ENCODE measurements at places on chromosomes 7 and 10.

GRCh38 chr10:123097039-123097438 lies 38.7 kb upstream of the HMX3 start:
- no peak for DNase-seq

- peak; percentile 90 for DNase-seq
Observed at GRCh38 chr10:124175701-124176348, 82.4 kb upstream of the CHST15 start.

GRCh38 chr10:125521721-125522680 lies 161.0 kb downstream of the TEX36 start:
- peak; percentile 52 for DNase-seq

- no peak for DNase-seq
Observed at GRCh38 chr7:95632609-95633008, 36.3 kb upstream of the PDK4 start.

DNA sequence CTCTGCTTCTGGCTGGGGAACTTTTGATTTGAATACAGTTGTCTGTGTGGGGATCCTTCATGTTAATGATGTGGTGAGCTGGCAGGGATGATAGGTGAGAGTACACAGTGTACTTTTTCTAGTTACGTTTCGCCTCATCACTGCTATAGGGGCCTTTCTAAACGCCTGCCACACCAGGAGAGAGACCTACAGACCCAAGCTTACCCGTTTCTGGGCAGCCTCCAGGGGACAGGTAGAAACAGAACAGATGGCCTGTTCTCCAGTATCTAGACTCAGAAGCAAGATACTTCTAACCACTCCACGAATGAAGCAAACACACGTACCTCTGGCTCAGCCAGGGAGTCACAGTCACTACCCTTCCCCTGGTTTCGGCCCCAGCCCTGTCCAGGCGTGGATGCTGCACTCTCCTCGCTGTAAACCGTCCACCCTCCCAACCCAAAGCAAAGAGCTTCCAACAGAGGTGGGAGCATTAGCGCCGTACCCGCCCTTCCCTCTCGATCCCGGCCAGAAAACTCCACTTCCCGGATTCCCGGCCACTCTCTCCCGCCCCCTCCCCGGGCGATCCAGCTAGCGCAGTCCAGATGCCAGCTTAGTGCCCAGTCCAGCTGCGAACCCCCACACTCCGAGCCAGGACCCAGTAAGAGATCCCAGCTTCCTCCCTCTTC lies 1.2 kb downstream of the CCDC6 start:
- DNase-seq: no peak

DNA sequence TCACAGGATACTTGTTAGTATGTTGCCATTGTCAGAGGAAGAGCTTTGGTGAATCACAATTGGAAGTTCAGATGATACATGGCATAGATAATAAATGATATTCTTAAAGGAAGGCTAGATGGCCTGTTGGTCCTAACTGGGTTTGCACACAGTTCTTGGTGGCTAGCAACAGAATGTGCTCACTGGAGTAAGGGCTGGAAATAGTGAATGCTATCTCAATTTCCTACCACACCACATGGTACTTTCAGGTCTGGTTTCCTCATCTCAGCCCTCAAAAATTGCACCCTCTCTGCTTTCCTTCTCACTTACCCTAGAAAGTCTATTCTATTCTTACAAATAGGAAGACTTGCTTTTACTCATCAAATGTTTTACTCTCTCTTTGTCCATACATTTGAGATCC lies 622.5 kb downstream of the ANKRD7 start:
- no peak for DNase-seq

- peak; percentile 14 for DNase-seq
Observed at GRCh38 chr7:28626624-28627262, 214.4 kb downstream of the CREB5 start.

- DNase-seq: no peak
Observed at GRCh38 chr7:20021831-20022230, 195.4 kb downstream of the MACC1 start.

DNA sequence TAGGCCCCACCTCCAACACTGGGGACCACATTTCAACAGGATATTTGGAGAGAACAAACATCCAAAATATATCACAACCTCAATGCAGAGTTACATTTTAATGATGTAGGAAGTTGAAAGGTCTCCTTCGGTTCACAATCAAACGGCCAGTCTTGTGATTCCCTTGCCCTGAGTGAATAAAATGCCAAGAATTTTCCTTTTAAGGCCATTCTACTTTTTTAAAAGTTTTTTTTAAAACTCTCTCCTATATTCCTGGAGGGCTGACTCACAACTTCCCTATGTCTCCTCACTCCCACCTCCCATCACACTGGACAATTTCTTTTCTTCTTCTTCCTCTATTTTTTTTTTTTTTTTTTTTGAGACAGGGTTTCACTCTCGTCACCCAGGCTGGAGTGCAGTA lies 693.6 kb upstream of the AUTS2 start:
- no peak for DNase-seq

GRCh38 chr7:42311195-42311594 lies 74.2 kb upstream of the GLI3 start:
- no peak for DNase-seq

DNA sequence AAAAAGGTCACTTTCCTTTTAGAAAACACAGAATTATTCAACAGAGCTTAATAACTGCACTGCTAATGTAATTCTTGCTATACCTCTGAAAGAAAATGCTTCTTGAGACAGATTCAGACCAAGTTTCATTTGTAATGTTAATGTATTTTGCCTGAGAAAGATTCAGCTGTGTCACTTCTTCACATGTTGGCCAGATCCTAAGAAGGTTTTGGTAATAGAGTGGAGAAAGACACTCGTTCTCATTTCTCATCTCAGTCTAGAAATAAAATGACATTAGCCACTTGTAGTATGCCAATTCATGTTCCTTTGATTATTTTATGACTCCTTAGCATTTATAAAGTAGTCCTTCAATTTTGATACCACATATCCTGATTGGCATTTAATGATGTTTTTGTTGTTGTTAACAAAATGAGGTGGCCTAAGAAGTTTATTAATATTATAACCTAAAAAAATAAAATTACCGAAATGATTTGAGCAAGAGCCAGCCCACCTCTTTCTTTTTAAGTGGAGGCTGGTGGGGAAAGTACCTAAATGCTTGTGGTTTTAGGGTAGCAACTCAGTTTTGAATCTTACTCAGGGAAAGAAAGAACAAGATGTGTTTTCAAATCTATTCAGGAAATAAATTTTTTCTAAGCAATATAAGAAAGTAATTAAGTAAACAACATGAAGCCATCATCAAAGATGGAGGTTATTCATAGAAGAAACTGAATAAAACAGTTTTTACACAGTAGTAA lies 16.4 kb upstream of the ELAPOR2 start:
- DNase-seq: no peak

GRCh38 chr7:133510326-133511055 lies 257.6 kb downstream of the EXOC4 start:
- DNase-seq: no peak

DNA sequence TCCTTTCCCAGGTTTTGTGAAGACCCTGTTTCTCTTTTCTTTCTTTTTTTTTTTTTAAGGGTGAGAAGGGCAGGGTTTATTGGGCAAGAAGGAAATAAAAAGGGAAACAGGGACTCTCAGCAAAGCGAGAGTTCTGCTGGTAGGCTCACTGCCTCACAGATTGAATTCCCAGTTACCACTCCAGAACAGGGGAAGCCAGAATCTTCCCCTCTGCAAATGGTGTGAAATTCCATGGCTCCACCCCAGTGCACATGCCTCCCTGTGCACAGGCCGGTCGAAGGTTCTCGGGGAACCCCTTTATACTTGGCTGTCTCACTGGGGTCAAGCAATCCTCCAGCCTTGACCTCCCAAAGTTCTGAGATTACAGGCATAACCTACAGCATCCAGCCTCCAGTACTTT lies 10.5 kb upstream of the GUSB start:
- no peak for DNase-seq

- DNase-seq: no peak
Observed at GRCh38 chr7:26614503-26614902, 249.9 kb downstream of the SKAP2 start.

DNA sequence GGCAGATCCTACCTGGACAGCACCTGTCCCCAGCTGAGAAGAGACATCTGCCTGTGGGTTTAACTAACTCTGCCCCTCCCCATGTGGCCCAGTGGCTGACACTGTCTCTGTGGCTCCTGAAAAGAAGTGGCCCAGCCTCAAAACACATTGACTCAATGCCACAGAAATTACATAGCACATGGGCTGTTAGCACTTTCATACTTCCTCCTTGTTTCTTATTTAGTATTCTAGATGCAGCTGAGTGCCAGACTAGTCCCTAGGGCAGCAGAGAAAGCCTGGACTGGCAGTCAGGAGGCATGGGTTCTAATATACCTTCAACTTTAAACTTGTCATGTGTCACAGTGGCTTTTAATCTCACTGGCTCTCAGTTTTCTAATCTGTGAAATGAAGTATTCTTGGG lies 171.0 kb downstream of the TRIL start:
- DNase-seq: no peak

DNA sequence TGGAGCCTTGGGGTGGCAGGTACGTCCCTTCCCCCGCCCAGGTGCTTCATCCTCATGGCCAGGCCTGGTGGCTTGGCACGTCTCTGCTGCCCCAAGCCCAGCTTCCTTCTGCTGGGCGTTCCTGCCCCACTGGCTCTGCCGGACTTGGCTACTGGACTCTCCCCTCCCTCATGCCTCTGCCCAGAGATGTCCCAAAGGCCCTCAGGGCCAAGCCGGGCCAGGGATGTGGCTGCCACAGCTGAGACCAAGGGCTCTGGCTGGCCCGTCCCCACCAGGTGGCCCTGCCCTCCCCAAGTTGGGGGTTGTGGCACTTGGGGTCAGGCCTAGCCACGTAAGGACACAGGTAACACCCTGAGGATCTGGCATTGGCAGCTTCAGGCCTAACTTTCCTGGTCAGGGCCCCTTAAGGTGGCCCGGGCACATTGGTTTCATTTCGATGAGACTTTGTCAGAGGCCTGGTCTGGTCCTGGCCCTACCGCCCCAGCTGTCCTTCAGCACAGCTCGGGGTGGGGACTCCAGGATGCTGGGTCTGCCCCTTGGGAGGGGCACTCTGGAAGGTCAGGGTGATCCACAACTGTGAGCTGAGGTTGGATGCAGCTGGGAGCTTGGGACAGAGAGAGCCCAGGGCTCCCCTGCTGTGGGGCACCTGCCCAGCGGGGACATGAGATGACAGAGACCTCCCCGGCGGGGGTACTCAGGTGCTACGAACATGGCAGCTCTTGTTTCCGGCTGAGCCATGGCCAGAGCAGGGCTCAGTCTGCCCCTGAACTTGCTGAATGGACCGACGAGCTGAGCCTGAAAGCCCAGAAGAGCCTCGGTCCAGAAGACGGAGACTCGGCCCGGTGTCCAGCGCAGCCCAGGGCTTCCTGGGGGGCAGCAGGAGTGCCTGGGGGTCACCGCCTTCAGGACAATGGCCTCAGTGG lies 2.9 kb downstream of the BHLHA15 start:
- no peak for DNase-seq

DNA sequence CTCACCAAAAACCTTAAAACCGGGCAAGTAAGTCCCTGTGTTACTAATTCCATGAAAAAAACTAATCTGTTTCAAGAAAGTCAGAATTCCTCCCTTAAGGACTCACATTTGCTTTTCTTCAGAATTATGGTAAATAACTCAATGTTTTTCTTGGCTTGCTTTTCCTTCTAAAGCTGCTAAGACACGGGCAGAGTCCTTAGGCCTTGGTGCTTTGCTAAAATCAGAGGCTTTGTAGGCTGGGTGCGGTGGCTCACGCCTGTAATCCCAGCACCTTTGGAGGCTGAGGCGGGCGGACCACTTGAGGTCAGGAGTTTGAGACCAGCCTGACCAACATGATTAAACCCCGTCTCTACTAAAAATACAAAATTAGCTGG lies 32.0 kb downstream of the GNA12 start:
- DNase-seq: no peak

GRCh38 chr7:68733219-68734153 lies 864.8 kb upstream of the AUTS2 start:
- DNase-seq: no peak

- DNase-seq: no peak
Observed at GRCh38 chr10:122390271-122390670, 15.8 kb downstream of the PLEKHA1 start.
